ENCODE measurements at places on chromosomes 4 and X. TPM values are rescaled to one million over a fixed set of nuclear protein-coding genes. Genes with fewer than 3 reads are reported as not detected.
A peak's percentile ranks its signal among the peaks of the same experiment; 100 is the strongest.

SLC4A4 gene
- 54.9 TPM for total RNA-seq

FAM200B gene
- total RNA-seq = 23.2 TPM

GPRIN3 gene
- total RNA-seq = 8.9 TPM

RAB39B gene
- total RNA-seq = 0.72 TPM

PNMA3 gene
- total RNA-seq = 2.2 TPM

DIPK2B gene
- total RNA-seq = 10.3 TPM

KIAA1210 gene
- 44.3 TPM for total RNA-seq

TEX13D gene
- total RNA-seq = not detected

SLITRK4 gene
- total RNA-seq = 6.2 TPM

HTRA3 gene
- 15.6 TPM for total RNA-seq

DNA sequence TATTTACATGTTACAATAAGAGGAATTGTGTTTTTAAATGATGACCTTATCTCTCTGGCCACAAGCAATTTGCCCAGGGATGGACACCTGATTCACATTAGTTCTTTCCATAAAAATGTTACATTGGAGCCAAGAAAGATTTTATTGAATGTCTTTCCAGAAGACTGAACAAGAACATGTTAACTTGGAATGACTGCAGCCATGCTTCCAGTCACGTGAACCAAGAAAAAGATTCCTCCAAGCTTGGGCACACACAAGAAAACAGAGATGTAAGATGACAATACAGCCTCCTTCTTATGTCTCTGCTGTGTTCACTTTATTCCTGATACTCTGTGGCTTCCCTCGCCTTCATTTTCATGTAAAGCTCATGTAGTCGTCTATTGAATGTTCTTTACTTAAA is 737.6 kb downstream of the TRIML1 start:
- H3K36me3 ChIP-seq = no peaks in the 10 kb centered on the region
- DNase-seq = no peak
- no peak overlapping the region for H3K27ac ChIP-seq
- no peak overlapping the region for H3K4me3 ChIP-seq

- no peaks in the 10 kb centered on the region for H3K4me1 ChIP-seq
- no peak for DNase-seq
- H3K36me3 ChIP-seq = no peaks in the 10 kb centered on the region
- no peak overlapping the region for H3K4me3 ChIP-seq
- H3K27ac ChIP-seq = no peak overlapping the region
Observed at GRCh38 chr4:99154658-99155342, 10.7 kb upstream of the ADH4 start.

GRCh38 chr4:24321131-24321530 is 263.2 kb downstream of the DHX15 start:
- H3K27ac ChIP-seq = no peak overlapping the region
- no peaks in the 10 kb centered on the region for H3K27me3 ChIP-seq
- DNase-seq = no peak
- no peaks in the 10 kb centered on the region for H3K36me3 ChIP-seq
- H3K4me1 ChIP-seq = no peaks in the 10 kb centered on the region
- no peak overlapping the region for H3K4me3 ChIP-seq

- H3K4me3 ChIP-seq = no peak overlapping the region
- no peak overlapping the region for H3K27ac ChIP-seq
- H3K4me1 ChIP-seq = no peaks in the 10 kb centered on the region
- no peaks in the 10 kb centered on the region for H3K36me3 ChIP-seq
- DNase-seq = no peak
Observed at GRCh38 chr4:62640296-62640695, 1440.2 kb downstream of the ADGRL3 start.

DNA sequence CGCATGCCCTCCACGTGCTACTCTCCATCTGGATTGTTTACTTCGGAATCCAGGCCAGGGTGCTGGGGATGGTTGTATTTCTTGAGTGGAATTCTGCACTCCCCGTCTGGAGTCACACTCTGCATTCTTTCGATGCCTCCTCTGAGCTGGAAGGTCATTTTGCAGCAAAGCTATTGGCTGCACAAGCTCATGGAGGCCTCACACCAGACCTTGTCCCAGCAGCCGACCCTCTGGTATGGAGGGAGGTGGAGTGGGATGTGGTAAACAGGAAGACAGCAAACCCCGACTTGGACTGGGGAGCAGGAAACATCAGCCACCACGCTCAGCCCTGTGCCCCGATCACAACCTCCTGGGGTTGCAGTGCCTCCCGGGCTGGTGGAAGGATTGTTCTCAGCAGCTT is 225.3 kb upstream of the LNX1 start:
- H3K4me1 ChIP-seq = peaks cover 20% of the 10 kb centered on the region
- H3K4me3 ChIP-seq = no peak overlapping the region
- no peaks in the 10 kb centered on the region for H3K27me3 ChIP-seq
- DNase-seq = no peak
- no peak overlapping the region for H3K27ac ChIP-seq

GRCh38 chr4:157803845-157804521 is 368.8 kb downstream of the GASK1B start:
- no peaks in the 10 kb centered on the region for H3K4me1 ChIP-seq
- H3K27me3 ChIP-seq = no peaks in the 10 kb centered on the region
- H3K36me3 ChIP-seq = no peaks in the 10 kb centered on the region
- DNase-seq = peak; percentile 50

DNA sequence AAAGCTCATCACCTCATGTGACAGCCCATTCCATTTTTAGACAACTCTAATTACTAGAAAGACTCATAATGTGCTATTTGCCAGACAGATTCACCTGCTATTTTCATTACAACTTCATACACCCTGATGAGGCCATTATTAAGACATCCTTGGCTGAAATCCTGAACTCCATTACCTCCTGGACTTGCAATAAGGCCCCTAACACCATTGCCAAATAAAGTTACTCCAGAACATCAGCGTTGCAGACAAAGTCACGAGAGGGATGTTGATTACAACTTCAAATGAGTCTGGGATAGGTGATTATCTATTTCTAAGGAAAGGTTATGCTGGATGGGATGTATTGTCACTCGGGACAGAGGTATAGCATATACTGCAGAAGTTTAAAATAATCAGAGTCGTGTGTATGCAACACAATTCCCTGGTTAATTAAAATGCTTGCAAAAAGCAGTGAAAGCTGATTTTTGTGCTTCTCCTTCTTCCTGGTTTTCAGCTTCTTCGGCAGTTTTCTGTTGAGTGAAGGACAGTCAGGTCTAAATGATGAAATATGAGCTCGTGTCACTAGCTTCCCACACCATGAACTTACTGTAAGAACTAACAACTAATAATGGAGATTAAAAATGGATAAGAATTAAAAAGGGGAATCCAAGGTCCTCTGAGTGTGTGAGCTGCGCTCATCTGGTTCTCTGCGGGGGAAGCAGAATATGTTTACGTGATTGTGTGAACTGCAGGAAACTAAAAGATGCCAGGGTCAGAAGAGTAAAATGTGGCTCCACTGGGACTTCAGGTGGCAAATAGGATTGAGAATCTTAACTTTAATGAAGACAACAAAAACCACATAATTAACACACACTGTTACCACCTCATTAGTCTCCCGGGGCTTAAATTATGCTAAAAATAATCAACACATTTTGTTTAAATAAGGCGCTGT is 17.6 kb upstream of the SOD3 start:
- H3K27ac ChIP-seq = no peak overlapping the region
- no peak for DNase-seq
- no peak overlapping the region for H3K4me3 ChIP-seq
- no peaks in the 10 kb centered on the region for H3K36me3 ChIP-seq
- H3K27me3 ChIP-seq = no peaks in the 10 kb centered on the region

- no peak overlapping the region for H3K27ac ChIP-seq
- no peaks in the 10 kb centered on the region for H3K4me1 ChIP-seq
- no peaks in the 10 kb centered on the region for H3K27me3 ChIP-seq
Observed at GRCh38 chr4:126405369-126405982, 1090.7 kb downstream of the FAT4 start.

- DNase-seq = no peak
- peaks cover 25% of the 10 kb centered on the region for H3K4me1 ChIP-seq
- H3K27me3 ChIP-seq = no peaks in the 10 kb centered on the region
- no peak overlapping the region for H3K4me3 ChIP-seq
Observed at GRCh38 chr4:38902695-38903094, 35.1 kb downstream of the FAM114A1 start.

- H3K27ac ChIP-seq = no peak overlapping the region
- no peaks in the 10 kb centered on the region for H3K27me3 ChIP-seq
- H3K36me3 ChIP-seq = no peaks in the 10 kb centered on the region
- no peak for DNase-seq
Observed at GRCh38 chrX:106599411-106599810, 12.4 kb upstream of the RADX start.

- no peak overlapping the region for H3K4me3 ChIP-seq
- H3K27me3 ChIP-seq = no peaks in the 10 kb centered on the region
- H3K36me3 ChIP-seq = no peaks in the 10 kb centered on the region
- peak overlapping the region; percentile 52 for H3K27ac ChIP-seq
- DNase-seq = no peak
Observed at GRCh38 chrX:8848441-8848840, 47.3 kb upstream of the FAM9A start.

DNA sequence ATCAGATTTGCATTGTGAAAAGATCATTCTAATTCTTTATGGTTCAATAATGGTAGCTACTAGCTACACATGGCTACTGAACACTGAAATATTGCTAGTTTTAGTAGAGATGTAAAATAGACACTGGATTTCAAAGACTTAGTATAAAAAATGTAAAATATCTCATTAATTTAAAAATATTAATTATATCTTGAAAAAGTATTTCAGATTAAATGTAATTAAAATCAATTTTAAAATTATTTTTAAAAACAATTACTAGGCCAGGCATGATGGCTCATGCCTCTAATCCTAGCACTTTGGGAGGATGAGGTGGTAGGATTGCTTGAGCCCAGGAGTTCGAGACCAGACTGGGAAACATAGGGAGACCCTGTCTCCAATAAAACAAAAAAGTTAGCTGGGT is 20.4 kb upstream of the TLR2 start:
- no peak overlapping the region for H3K4me3 ChIP-seq
- H3K27ac ChIP-seq = no peak overlapping the region
- peaks cover 7% of the 10 kb centered on the region for H3K27me3 ChIP-seq
- no peak for DNase-seq

GRCh38 chr4:31023109-31023508 is 302.9 kb downstream of the PCDH7 start:
- no peak overlapping the region for H3K4me3 ChIP-seq
- H3K27me3 ChIP-seq = no peaks in the 10 kb centered on the region

DNA sequence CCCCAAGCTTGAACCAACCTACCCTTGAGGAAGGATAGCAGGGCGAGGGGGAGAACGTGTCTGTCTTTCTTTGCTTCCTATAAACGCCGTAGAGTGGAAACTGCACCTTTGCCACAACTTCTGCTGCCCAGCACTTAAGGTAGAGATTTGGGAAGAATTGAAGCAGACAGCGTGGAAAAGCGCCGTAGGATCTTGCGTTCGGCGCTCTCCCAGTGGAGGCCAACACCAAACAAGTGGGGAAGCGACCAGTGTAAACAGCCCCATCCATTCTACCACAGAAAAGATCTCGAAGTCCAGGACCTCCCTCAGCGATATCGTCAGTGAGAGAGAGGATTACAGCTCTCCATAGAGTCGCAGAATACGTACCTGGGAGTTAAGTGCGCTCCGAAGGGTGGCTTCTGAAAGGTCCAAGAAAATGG is 3.9 kb upstream of the NKX6-1 start:
- no peaks in the 10 kb centered on the region for H3K36me3 ChIP-seq
- peaks cover 100% of the 10 kb centered on the region for H3K27me3 ChIP-seq
- H3K4me1 ChIP-seq = peaks cover 14% of the 10 kb centered on the region
- DNase-seq = no peak

DNA sequence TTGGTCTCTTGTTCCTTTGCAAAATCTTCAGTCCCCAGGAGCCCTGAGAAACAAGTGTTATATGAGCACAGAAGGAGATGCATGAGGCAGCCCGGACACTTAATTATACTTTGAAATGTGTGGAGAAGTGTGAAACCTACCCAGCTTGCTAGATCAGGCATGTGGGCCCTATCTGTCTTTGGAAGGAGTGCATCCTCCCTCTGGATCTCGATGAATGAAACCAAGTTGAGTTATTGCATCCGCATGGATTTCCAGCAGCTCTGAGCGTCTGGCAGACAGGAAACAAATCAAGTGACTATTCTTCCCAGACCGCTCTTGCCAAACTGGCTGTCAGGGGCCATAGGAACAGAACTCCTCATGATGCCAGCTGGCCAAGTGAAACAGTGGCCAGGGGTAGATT is 19.6 kb upstream of the SOWAHD start:
- no peaks in the 10 kb centered on the region for H3K27me3 ChIP-seq
- no peak overlapping the region for H3K27ac ChIP-seq
- no peak overlapping the region for H3K4me3 ChIP-seq
- H3K4me1 ChIP-seq = peaks cover 7% of the 10 kb centered on the region
- no peak for DNase-seq
- no peaks in the 10 kb centered on the region for H3K36me3 ChIP-seq

GRCh38 chr4:60117726-60118323 is 1082.3 kb upstream of the ADGRL3 start:
- no peaks in the 10 kb centered on the region for H3K4me1 ChIP-seq
- H3K27me3 ChIP-seq = no peaks in the 10 kb centered on the region
- no peak overlapping the region for H3K4me3 ChIP-seq

GRCh38 chrX:20980426-20980825 is 393.8 kb upstream of the CNKSR2 start:
- no peak for DNase-seq
- no peaks in the 10 kb centered on the region for H3K4me1 ChIP-seq
- H3K4me3 ChIP-seq = no peak overlapping the region
- H3K27me3 ChIP-seq = no peaks in the 10 kb centered on the region

DNA sequence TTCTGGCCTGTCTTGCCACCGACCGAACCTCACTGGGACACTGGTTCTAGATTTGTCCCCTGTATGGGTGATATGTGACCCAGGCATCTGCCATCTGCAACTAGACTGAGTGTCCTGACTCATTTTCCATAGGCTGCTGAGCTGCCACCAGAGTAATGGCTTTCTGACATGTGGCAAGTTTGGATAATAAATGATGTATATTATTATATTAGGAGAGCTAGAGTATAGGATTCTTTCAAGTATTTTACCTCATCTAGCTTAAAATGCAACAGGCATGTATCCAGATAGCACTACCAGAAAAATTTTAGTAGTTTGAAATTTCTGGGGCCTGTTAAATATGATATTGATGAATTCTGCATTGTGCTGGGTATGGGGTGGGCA is 15.8 kb upstream of the PGRMC2 start:
- no peaks in the 10 kb centered on the region for H3K36me3 ChIP-seq
- no peak overlapping the region for H3K27ac ChIP-seq

DNA sequence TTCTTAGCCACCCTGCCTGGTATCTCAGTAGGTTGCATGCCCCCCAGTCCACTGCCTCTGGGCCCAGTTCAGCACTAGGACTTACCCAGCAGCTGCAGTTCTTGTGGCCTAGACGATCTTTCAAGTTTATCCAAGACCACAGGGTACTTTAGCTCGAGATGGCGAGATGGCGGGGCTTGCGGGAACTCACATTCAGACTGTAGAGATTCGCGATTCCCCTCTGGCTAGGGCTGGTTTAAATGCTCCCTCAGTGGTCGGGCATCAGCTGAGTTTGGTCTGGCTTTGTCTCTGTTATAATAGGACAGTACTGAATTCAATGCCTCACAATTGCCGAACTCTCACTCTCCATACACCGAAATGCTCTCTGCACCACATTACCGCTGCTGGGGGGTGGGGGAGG is 18.4 kb upstream of the RFC1 start:
- no peak for DNase-seq
- no peak overlapping the region for H3K27ac ChIP-seq
- H3K27me3 ChIP-seq = no peaks in the 10 kb centered on the region
- no peaks in the 10 kb centered on the region for H3K4me1 ChIP-seq
- no peak overlapping the region for H3K4me3 ChIP-seq
- H3K36me3 ChIP-seq = no peaks in the 10 kb centered on the region
